Activated T-helper 1 cell treated with anti-CD3 and anti-CD28 coated beads, Interleukin-12 subunit alpha, Interleukin-12 subunit beta, Interleukin-2, Interleukin-4 antibody, amounts not matched to agents 30 ng/mL and 10 ng/mL and 1 ng/mL, durations not matched to agents 14 hours and 24 hours and 36 hours (primary cell): ENCODE measurements at places on chromosomes 12 and 14. TPM values are rescaled to one million over a fixed set of nuclear protein-coding genes. Genes with fewer than 3 reads are reported as not detected.

DNA sequence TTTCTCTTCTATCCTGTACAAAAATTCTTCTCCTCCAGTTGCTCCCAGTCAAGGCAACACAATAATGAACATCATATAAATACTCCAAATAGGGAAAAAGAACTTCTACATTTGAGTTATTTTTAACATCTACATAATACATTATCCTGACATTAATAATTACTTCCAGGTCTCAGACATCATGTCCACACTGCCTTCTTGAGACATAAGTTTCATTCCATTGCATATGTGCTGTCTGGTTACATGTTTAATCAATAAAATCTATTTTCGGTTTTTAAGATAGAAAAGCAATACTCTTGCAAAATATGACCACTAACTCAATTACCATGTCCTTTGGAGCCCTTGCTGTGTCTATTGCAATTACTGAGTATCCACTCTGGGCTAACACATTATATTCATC, 881.9 kb downstream of the GALC start:
- H3K27ac ChIP-seq, result no peak overlapping the region
- no peak overlapping the region for H3K4me3 ChIP-seq
- H3K36me3 ChIP-seq, result no peaks in the 10 kb centered on the region
- DNase-seq, result no peak

GRCh38 chr12:68178184-68178583, 18.6 kb upstream of the IFNG start:
- H3K36me3 ChIP-seq, result peaks cover 5% of the 10 kb centered on the region
- H3K27me3 ChIP-seq, result no peaks in the 10 kb centered on the region
- H3K4me3 ChIP-seq, result peak overlapping the region; percentile 49
- peaks cover 86% of the 10 kb centered on the region for H3K4me1 ChIP-seq
- no peak for DNase-seq

DNA sequence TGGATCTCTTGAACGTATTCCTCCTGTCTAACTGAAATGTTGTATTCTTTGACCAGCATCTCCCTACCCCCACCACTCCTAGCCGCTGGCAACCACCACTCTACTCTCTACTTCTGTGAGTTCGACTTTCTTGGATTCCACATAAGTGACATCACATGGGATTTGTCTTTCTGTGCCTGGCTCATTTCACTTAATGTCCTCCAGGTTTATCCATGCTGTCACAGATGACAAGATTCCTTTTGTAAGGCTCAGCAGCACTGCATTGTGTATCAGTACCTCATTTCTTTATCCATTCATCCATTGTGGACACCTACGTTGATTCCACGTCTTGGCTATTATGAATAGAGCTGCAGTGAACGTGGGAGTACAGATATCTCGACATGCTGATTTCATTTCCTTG, 10.5 kb downstream of the PRKAB1 start:
- H3K36me3 ChIP-seq, result peaks cover 58% of the 10 kb centered on the region
- H3K4me1 ChIP-seq, result peaks cover 34% of the 10 kb centered on the region
- DNase-seq, result no peak
- no peak overlapping the region for H3K27ac ChIP-seq
- no peak overlapping the region for H3K4me3 ChIP-seq

DNA sequence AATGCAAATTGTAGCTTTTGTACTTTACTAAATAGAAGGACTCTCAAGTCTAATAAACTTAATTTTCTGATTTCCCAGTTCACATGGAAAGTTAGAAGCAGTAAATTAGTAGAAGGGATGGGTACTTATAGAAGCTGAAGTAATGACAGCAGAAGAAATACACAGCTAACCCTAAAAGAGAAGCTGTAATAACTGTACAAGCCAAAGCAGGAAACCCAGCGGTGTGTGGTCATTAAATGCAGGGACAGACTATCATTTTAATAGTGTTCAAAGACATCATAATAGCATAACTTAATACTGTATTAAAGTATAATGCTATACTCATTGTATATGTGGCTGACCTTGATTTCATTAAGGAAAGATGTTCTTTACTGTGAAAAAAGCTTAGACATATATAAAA, 74.9 kb downstream of the PCNX1 start:
- H3K4me3 ChIP-seq, result no peak overlapping the region
- no peak for DNase-seq
- H3K27me3 ChIP-seq, result no peaks in the 10 kb centered on the region
- no peak overlapping the region for H3K27ac ChIP-seq
- H3K4me1 ChIP-seq, result peaks cover 33% of the 10 kb centered on the region

GRCh38 chr14:60133487-60133886, 31.7 kb downstream of the DHRS7 start:
- H3K4me1 ChIP-seq, result peaks cover 9% of the 10 kb centered on the region
- peaks cover 38% of the 10 kb centered on the region for H3K36me3 ChIP-seq
- H3K27me3 ChIP-seq, result no peaks in the 10 kb centered on the region
- no peak overlapping the region for H3K27ac ChIP-seq
- H3K4me3 ChIP-seq, result no peak overlapping the region

- no peak overlapping the region for H3K27ac ChIP-seq
- H3K4me1 ChIP-seq, result no peaks in the 10 kb centered on the region
- no peak for DNase-seq
- H3K4me3 ChIP-seq, result no peak overlapping the region
Measured at GRCh38 chr12:47493801-47494200, 212.0 kb downstream of the RPAP3 start.

- H3K4me3 ChIP-seq, result no peak overlapping the region
- no peaks in the 10 kb centered on the region for H3K4me1 ChIP-seq
- no peak overlapping the region for H3K27ac ChIP-seq
- H3K36me3 ChIP-seq, result no peaks in the 10 kb centered on the region
- no peaks in the 10 kb centered on the region for H3K27me3 ChIP-seq
Measured at GRCh38 chr12:114319422-114319821, 86.5 kb downstream of the TBX5 start.

DNA sequence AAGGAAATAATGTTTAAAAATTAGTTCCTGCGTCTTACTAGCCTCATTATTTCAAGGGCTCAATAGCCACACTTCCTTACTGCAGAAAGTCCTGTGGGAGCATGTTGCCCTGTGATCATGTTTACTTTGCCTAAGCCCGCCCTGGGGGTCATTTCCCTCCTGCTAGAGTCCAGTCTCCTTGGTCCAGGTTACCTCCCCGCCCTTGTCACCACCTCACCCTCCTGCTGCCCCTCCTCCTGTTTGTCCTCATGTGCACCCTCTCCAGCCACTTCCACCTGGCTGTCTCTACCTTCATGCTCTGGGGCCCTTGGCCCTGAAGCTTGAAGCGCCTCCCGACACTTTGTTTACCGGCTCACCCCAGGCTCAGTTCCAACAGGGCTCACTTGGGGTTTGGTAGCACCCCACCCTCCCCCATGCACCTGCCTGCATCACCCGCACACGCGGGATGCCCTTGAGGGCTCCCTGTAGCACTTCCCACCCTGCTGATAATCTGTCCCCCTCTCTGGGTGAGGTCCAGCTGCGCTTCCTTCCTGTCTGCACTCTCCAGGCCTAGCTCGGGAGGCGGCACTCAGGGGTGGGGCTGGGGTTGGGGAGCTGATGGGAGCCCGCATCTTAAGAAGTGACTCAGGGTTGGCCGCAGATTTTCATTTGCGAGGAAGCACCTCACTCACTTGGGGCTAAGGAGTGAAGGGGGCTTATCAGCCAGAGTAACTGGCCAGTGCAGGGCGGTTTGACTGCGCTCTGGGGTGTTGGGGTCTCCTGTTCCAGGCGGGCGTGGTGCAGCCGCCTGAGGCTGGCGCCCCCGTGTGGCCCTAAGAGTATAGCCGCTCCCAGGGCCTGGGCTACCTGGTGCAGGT, 40.1 kb downstream of the SMIM41 start:
- H3K27me3 ChIP-seq, result peaks cover 17% of the 10 kb centered on the region
- no peaks in the 10 kb centered on the region for H3K36me3 ChIP-seq
- no peak overlapping the region for H3K27ac ChIP-seq
- peaks cover 40% of the 10 kb centered on the region for H3K4me1 ChIP-seq
- DNase-seq, result no peak
- no peak overlapping the region for H3K4me3 ChIP-seq

- no peak for DNase-seq
- no peak overlapping the region for H3K4me3 ChIP-seq
- no peaks in the 10 kb centered on the region for H3K4me1 ChIP-seq
- no peaks in the 10 kb centered on the region for H3K36me3 ChIP-seq
- H3K27me3 ChIP-seq, result no peaks in the 10 kb centered on the region
- no peak overlapping the region for H3K27ac ChIP-seq
Measured at GRCh38 chr12:105920161-105920684, 218.5 kb downstream of the NUAK1 start.

- peak overlapping the region; percentile 67 for H3K4me3 ChIP-seq
- DNase-seq, result peak; percentile 36
- H3K27me3 ChIP-seq, result peaks cover 2% of the 10 kb centered on the region
- H3K27ac ChIP-seq, result peak overlapping the region; percentile 82
Measured at GRCh38 chr14:92585981-92586937, 72.7 kb downstream of the RIN3 start.

DNA sequence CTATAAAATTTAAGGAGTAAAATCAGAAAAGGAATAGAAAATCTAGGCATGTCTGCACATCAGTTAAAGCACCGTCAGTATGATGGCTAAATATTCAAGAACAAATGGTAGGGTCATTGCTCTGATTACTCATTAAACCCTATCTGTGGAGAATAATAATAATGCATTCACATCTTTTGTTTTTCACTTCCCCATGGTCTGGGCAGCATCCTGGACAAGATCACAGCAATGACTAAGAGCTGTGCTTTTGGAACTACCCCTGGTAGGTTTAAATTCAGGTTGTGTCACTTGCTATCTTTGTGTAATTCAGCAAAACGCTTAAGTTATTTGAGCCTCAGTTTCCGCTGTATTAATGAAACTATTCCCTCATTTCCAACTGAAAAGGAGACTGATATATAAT, 33.1 kb downstream of the C12orf42 start:
- H3K36me3 ChIP-seq, result peaks cover 5% of the 10 kb centered on the region
- H3K4me3 ChIP-seq, result no peak overlapping the region
- H3K27ac ChIP-seq, result no peak overlapping the region
- no peak for DNase-seq

DNA sequence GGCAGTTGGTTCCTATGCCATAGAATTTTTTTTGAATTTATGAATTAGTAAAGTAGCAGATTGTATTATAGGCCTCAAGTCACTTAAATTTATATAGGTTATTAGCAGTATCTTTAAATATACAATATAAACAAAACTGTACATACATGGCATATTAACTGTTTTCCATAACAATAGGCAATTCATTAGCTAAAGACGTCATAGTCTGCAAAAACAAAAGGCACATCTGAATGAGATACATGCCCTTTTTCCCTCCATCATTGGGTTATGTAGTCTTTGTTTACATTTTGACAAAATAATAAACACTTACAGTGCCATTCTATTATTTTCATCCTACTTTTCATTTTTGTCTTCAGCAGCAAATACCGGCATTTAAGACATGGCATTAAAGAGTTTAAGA, 1.1 kb upstream of the VCPKMT start:
- no peak for DNase-seq
- peak overlapping the region; percentile 5 for H3K4me3 ChIP-seq
- peaks cover 33% of the 10 kb centered on the region for H3K4me1 ChIP-seq
- H3K27ac ChIP-seq, result no peak overlapping the region
- peaks cover 27% of the 10 kb centered on the region for H3K36me3 ChIP-seq
- no peaks in the 10 kb centered on the region for H3K27me3 ChIP-seq

- peaks cover 29% of the 10 kb centered on the region for H3K36me3 ChIP-seq
- no peaks in the 10 kb centered on the region for H3K27me3 ChIP-seq
- H3K4me1 ChIP-seq, result peaks cover 22% of the 10 kb centered on the region
- H3K27ac ChIP-seq, result no peak overlapping the region
- DNase-seq, result no peak
Measured at GRCh38 chr12:121915841-121916321, 2.5 kb upstream of the CFAP251 start.

DNA sequence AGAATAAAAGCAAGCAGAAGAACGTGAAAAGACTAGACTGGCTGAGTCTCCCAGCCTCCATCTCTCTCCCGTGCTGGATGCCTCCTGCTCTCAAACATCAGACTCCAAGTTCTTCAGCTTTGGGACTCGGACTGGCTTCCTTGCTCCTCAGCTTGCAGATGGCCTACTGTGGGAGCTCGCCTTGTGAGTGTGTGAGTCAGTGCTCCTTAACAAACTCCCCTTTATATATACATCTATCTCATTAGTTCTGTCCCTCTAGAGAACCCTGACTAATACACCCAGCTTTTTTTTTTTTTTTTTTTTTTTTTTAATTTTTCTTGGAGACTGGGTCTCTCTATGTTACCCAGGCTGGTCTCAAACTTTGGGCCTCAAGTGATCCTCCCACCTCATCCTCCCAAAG, 46.9 kb downstream of the ACTN1 start:
- no peak for DNase-seq
- no peaks in the 10 kb centered on the region for H3K36me3 ChIP-seq
- no peaks in the 10 kb centered on the region for H3K27me3 ChIP-seq
- H3K4me1 ChIP-seq, result peaks cover 13% of the 10 kb centered on the region

DNA sequence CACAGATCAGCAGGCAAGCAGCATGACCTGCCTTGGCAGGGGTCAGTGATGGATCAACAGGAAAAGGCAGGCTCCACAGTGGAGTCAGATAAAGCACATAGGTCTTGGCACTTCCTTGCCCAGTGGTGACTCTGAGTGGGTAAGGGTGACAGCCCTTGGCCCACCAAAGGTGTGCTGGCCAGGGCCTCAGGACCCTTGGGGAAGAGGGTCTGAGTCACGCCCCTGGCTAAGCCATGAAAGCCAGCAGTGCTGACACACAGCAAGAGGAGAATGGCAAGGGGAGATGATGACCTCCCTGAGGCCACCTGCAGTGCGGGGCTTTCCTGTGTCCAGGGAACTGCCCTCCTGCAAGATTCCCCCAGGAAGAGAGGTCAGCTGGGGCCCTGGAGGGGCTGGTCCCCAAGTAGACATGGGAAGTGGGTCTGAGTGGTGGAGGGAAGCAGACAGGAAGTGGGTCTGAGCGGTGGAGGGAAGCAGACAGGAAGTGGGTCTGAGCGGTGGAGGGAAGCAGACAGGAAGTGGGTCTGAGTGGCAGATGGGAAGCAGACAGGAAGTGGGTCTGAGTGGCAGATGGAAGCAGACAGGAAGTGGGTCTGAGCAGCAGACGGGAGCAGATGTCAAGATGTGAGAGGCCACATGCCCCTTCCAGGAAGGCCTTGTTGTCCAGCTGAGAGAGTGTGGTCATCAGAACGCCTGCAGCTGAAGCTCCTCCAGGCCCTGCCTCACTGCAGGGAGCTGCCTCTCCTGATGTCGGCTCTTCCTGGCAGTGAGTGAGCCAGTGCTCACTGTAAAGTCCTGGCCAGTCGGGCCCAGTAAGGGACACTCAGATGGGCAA, 34.8 kb downstream of the DIO3 start:
- no peaks in the 10 kb centered on the region for H3K27me3 ChIP-seq
- peak overlapping the region; percentile 71 for H3K27ac ChIP-seq
- H3K4me3 ChIP-seq, result peak overlapping the region; percentile 47
- H3K36me3 ChIP-seq, result peaks cover 10% of the 10 kb centered on the region
- H3K4me1 ChIP-seq, result peaks cover 47% of the 10 kb centered on the region
- peak; percentile 11 for DNase-seq

DNA sequence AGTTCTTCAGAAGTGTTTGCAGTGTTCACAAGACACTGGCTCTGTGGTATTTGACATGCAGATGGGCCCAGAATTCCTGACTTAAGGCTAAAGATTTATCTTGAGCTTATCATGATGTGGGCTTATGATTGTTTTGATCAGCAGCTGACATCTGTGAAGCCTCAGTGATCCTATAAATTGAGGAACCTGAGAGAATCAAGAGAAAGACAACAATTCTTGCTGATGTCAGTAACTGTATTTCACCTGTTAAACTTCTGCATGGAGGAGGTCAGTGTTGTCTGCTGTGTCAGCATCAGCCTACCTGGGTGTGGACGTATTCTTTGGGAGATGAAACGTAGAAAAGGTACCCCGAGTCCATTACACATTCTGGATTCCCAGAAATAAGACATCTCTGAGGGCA, 33.3 kb downstream of the TRAF3 start:
- H3K27ac ChIP-seq, result peak overlapping the region; percentile 42
- H3K4me1 ChIP-seq, result peaks cover 77% of the 10 kb centered on the region
- peaks cover 34% of the 10 kb centered on the region for H3K36me3 ChIP-seq

The PLCZ1 gene
- not detected in 2 replicates for total RNA-seq

The AQP5 gene
- not detected in 2 replicates for total RNA-seq

The GSC gene
- total RNA-seq, result not detected in 2 replicates

The NFATC4 gene
- not detected in 2 replicates for total RNA-seq

The OASL gene
- total RNA-seq, result 2.4 and 3.1 TPM in 2 replicates

The P2RX2 gene
- not detected in 2 replicates for total RNA-seq
